ENCODE measurements at places on chromosomes 13 and 19.

DNA sequence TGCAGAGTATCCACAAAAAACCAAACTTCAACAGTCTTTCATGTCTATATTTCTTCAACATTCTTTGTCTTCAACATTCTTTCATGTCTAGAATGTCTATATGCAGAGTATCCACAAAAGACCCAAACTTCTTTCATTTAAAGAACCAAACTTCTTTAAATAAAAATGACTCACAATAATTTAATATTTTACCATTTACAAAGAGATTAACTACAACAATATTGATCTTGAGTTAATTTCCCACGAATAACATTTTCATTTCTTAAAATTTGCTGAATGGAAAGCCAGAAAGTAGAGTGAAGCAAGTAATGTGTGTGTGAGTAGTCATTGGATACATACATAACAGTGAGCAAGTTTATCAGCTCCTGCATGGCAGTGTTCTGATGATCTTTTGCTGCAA, 1069.7 kb downstream of the EFNB2 start:
- no peak for DNase-seq

DNA sequence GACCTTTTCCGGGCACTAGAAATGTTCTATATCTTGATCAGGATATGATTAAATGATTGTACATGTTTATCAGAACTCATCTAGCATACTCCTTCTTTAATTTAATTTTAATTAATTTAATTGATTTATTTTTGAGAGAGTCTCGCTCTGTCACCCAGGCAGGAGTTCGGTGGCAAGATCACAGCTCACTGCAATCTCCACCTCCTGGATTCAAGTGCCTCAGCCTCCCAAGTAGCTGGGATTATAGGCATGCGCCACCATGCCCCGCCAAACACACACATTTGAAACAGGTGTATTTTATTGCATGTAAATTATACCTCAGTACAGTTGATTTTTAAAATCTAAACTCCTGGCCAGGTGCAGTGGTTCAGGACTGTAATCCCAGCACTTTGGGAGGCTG, 17.4 kb upstream of the BCL3 start:
- DNase-seq: no peak

DNA sequence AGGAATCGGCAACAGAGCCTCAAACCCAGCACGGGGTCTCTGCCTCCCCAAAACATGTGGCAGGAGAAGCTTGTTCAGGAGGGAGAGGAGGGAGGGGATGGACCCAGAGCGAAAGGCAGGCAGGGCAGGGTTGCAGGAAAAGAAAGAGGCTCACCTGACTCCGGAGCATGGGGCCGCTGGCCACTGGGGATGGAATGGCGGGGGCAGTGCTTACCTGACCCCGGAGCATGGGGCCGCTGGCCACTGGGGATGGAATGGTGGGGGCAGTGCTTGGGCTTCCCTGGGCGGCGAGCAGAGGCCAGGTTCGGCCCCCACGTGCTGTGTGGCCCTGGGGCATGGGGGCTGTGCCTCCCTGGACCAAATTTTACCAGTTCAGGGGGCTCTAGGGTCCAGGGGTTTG, 13.3 kb upstream of the CELF5 start:
- no peak for DNase-seq

DNA sequence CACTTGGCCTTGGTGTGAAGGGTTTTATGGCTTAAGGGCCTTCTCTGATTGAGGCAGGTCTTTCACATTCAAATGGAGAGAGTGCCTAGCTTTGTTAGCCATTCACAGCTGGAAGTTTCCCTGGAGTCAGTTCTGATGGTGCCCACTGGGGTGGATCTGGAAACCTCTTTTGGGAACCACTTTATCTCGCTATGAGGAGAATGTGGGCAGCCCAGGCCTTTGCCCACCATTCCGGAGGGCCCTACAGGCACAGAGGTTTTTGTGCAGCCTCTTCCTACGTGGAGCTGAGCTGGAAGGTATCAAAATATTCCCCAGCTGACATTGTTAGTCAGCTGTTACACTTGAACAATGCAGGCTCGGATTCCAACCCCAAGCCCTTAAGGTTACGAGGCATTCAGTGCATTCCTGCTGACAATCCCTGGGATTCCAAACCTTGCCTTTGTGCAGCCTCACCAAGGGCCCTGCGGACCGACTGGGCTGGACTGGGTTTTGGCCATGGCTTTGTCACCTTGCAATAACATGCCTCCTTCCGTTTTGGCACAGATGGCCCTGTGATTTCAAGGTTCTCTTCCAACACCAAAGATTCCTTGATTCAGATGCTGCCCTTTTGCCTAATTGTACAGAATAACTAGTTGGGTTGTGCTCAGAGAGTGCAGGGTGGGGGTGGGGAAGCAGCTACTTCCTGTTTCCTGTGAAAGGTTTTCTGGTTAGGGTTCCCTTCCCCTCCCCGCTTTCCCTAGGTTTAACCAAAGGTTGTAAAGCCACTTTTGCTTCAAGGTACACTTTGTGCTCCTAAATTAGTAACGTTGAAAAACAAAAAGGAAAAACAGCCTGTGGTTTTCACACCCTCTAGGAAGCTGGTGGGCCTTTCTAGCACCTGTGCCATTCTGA, 27.0 kb downstream of the SAE1 start:
- DNase-seq: peak; percentile 85

GRCh38 chr19:4811328-4812131, 20.0 kb downstream of the TICAM1 start:
- DNase-seq: peak; percentile 91

All from H9 (cell line).